ENCODE measurements at places on chromosomes 5 and 9.

DNA sequence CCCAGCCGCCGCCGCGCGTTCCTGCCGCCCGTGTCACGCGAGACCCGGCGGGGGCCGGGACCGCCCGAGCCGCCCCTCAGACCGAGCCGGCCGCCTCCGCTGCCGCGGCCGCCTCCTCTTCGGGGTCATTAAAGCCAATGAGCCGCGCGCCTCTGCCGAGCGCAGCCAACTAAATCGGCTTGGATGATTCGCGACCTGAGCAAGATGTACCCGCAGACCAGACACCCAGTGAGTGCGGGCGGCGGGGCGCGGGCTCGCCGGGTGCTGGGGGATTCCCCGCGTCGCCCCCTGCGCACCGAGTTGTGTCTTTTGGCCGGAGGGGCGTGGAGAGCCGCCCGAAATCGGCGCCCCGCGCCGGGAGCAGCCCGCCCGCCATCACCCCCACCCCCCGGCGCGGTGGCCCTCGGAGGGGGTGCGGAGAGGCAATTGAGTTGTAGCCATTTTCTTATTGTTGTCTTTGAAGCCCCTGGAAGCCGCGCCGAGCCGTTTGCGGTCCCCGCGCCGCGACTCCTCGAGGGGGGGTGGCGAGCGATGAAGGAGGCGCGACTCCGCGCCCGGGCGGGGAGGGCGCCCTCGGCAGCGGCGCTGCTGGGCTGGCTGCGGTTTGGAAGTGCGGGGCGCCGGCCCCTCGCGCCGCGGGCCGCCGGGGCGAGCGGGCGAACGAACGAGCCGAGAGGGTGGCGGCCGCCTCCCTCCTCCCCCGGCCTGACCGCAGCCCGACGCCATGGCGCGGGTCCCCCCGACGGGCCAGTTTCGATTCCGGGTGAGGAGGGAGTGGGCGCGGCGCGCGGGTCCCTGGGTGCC is 1.0 kb downstream of the TLE4 start:
- no peak for DNase-seq

GRCh38 chr9:2966565-2967300 is 122.8 kb upstream of the PUM3 start:
- no peak for DNase-seq

DNA sequence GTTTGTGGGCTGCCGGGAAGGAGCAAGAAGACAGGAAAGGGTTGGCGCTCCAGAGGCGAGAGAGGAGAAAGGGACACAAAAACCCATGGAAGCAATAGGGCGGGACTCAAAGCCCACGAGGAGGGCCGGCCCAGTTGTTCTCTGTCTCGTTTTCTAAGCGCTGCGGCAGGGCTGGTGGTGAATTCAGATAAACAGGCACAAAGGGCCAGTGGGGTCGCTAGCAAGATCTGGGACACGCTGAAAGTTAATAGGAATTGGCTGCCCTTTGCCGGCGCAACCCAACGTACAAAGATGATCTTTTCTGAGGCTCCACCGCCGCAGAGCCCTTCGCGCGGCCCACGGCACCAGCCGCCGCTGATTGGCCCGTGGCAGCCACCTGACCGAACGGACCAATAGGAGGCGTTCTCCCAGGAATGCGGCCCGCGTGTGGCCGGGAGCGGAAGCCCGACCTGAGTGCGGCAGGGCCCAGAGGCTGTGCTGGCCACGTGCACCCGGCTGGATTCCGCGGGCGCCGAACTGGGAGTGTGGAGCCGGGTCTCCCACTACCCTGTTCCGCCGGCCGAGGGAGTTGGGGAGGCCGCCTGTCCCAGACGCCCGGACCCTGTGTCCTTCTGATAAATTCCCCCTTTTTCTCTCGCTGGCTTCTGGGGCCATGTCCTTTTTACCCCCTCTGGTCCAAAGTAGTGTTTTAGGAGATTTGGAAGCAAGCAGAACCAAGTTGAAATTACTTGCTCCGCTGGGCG is 16.8 kb upstream of the NSD1 start:
- no peak for DNase-seq

DNA sequence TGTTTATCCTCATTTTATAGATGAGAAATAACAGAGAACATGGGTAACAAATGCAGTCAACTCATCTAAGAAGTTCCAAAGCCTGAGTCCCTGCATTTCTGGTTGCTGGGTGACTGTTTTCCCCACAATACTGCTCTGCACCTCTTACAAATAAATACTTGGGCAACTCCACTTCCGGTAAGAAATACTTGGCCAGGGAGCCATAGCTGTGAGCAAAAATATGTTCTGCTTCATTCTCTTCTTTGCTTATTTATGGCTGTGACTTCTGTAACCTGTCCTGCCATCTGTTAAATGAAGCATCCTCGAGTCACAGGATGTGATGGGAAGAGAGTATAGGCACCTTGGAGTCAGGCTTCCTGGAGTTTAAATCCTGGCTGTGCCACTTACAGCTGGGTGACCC is 49.9 kb downstream of the GDNF start:
- no peak for DNase-seq

DNA sequence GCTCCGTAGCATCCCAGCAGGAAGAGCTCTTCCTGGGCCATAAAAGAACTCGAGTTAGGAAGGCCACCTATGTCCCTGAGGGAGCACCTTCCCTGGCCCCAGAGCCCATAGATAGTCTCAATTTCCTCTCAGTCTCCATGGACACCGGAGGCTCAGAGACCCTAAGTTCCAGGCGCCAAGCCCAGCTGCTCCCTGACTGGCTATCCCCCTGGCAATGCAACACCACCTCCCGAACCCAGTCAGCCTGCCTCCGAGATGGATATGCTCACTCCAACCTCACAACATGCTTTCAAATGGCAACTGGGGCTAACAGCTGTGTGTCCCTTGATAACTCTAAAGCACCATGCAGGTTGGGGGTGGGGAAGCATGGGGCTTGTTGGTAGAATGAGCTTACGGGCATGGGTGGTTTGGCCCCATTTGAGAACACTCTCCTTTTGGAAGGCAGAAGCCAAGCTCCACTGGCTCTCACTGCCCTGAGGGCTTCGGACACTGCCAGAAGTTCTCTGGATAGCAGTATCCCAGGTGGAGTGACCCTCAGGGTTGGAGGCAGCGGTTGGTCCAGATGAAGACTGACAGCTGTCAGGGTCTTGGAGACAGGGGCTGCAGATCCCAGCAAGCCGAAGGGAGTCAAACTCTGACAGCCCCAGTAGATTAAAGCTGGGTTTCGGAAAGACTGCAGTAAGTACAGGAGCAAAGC is 165.3 kb downstream of the PAX5 start:
- no peak for DNase-seq

GRCh38 chr5:169270827-169271226 is 30.1 kb downstream of the SLIT3 start:
- no peak for DNase-seq

DNA sequence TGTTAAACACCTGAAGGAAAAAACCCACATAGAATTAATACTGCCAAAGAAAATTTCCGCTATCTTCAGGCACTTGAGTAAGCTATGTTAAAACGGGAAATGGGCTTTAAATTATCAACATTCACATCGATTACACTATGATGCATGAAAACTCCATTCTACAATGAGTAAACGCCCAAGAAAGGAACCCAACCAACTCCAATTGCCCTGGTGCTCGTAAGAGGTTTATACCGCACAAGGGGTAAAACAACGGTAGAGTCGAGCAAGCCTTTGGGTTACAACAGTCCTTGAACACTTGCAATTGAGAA is 1.0 kb downstream of the AGTPBP1 start:
- DNase-seq = no peak

DNA sequence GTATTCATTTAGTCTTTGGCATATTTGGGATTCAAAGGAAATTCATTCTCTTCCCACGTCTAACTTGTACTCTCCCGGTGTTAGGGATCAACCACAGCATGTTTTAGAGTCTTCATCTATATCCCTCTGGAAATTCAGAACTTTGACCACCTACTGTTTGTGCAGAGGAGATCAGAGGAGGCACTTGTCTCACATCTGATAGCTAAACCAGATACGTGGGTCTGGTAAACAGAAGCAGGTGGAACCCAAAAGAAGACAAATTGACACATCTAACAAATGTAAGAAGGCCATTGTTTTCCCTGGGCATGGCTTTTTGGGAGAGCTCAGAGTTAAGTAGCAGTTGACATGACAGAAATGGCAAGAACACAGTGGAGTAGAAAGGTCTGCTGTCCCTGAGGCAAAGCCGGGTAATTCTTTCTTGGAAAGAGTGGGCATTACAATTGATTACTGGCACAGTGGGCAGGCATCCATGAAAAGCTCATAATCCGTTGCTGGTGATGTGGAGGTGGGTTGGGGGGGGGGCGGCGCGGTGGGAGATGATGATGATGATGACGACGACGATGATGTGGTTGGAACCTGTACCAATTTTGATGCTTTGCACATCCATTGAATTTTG is 27.5 kb downstream of the PIP5K1B start:
- no peak for DNase-seq

DNA sequence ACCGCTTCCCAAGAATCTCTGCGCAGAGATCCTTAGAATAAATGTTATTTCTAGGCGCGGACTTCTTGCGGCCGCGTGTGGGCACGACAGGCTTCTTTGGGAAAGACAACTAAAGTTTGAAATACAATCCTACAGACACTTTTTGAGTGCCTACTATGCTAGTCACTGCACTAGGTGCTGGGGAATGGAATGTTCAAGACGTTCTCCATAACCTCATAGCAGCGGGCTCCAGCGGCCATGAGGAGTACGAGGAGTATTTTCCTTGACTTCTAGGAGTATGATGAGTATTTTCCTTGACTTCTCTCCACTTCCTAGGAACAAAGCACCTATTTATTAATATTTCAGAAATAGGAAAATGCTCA is 636 bp upstream of the PWWP2A start:
- DNase-seq = no peak

DNA sequence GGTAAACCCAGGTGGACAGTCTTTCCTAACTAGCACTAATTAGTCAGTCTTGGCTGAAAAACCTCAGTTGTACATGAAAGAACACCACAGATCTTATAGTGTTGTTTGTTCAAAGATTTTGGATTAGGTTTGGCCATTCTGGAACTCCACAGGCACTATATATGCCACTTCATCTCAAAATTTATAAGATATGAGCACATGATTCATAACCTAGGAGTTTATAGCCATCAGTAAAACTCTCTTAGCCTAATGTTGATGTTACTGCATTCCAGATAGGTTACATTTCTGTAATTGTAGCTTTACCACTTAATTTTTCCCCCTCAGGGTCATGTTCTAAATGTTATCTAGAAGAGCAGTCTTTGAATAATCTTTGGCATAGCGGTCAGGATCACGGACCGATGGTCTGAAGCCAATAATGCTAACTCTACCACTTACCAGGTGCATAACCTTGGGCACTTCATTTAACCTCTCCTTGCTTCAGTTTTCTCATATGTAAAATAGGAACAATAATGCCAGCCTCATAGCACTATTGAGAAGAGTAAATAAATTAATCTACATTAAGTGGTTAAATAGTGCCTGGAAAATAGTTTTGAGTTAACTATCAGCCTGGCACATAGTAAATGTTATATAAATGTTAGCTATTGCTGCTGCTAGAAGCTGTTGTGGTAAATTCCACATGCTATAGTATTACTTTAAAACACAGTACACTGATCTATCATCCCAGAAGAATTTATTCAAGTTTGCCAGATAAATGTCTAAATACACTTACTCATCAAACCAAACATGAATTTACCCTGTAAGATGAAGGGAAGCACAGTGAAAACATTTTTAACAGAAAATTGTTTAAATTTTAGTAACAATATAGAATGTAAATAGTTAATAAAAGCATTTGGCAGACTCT is 743.9 kb downstream of the NR2F1-AS1 start:
- DNase-seq = no peak

DNA sequence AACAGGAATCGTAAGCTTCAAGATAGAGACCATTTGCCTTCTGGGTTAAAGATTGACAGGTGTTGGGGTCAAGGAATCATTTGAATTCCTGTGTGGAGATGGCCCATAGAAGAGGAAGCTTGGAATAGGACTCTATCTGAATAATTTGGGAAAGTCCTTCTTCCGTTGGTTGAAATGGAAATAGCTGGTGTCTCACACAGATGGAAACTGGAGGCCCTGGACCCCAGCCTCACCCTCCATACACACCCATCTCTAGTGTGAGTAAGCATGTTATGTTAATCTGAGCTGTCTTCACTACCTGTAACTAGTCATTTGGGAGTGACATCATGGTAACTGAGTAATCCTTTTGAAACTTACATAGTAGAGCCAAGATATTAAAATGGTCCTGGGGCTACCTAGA is 184.4 kb downstream of the CD180 start:
- no peak for DNase-seq

DNA sequence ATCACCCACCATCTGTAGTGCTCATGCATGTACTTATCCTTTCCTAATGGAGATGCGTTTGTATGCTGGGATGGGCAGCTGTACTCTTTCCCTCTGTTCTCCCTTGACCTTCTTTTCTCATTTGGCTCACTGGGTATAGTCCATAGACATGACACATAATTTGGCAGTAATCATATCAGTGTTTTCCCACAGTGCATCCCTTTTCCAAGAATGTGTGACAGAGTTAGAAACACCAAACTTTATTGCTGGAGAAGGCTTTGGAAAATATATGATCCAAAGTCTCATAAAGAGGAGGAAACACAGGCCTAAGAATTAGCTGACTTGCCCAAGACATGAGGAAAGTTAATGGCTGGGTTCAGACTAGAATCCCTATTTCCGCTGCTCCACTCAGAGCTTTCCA is 1233.4 kb upstream of the DMAC1 start:
- no peak for DNase-seq

- no peak for DNase-seq
These were observed 59.8 kb downstream of the NREP start for GRCh38 chr5:111697215-111697614.

DNA sequence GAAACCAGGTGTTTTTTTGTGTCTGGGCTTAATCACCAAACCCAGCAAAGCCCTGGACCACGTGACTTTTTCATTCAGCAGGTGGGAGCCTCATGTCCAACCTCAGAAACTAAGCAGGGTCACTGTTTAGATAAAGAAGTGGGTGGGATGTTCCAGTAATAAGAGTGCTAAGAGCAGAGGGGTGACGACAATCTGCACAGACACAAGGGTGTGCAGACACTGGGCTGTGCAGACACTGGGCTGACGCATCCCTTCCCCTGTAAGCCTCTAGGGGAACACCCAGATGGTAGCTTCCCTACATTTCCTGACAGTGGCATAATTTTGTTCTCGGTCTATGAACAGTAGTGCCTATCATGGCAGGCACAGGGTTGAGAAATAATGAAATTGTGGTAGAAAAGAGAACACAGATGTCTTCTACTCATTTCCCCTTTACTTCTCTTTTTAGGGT is 85.1 kb downstream of the SAXO1 start:
- DNase-seq = no peak

DNA sequence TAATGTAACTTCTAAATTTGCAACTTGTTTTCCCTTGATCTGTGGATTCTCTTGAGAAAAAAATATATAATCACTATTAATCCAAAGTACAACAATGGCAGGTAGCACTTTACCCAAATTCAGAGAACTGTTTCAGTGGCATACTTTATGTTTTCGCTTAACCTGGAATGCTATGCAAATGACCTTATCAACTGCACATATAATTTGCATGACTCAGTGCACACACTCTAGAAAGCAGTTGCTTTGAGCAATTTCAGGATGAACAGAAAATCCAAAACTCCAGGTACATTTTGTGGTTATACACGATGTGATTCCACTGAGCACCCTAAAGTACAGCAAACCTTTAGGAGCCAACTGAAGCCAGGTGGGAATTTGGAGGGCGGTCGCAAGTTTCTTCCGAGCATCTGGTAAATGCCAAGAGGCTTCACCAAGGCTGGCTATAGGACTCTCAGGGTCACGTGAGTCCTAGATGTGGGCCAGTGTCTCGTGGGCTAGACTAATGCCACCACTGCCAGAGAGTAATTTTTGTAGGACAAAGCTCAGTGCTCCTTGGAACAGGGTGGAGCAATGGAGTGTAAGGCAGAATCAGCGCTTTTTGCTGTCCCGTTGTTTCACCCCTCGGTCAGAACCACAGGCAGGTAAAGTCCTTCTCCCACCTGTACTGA is 37.3 kb downstream of the DMGDH start:
- DNase-seq = no peak
